Glomerular endothelial cell (primary cell): ENCODE measurements at places on chromosomes 3 and 15.

DNA sequence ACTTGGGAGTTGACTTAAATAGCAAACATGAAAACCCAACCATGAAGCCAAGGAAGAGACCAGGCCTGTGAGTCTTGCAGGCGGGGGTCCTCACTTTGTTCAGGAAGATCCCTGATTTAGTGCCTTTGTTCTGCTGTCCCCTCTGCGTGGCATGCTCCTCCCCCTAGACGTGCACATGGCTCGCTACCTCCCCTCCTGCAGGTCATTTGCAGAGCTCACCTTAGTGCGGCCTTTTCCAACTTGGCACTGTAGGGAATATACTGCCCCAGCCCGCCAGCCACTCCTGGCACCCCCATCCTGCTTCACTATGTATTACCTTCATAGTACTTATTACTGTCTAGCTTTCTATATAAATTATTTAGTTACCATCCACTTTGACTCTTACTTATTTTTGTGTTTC lies 18.3 kb downstream of the GXYLT2 start:
- DNase-seq, result no peak

- no peak for DNase-seq
These were observed 12.0 kb downstream of the NFKBIZ start for GRCh38 chr3:101861212-101861788.

GRCh38 chr15:84832448-84833040 lies 15.4 kb downstream of the ALPK3 start:
- DNase-seq, result no peak

- no peak for DNase-seq
These were observed 921.4 kb downstream of the MCTP2 start for GRCh38 chr15:95152741-95153140.

GRCh38 chr15:92614791-92615785 lies 40.5 kb downstream of the FAM174B start:
- no peak for DNase-seq

- no peak for DNase-seq
These were observed 1.8 kb downstream of the ONECUT1 start for GRCh38 chr15:52788099-52788986.

DNA sequence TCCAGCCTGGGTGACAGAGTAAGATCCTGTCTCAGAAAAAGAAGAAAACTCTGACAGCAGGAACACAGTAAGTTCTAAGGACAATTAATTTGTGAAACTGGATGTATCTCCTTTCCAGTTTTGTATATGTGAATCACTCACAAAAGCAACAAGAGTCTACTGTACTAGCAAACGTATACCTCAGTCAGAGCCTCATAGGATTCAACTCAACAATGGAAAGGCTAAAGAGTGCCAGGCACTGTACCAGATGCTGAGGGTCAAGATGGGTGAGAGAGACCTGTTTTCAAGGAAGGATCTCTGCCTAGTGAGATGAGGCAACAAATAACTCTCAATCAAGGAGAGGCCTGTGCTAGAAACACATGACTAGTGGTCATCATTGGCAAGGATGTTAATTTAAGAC lies 14.9 kb downstream of the TBL1XR1 start:
- no peak for DNase-seq

DNA sequence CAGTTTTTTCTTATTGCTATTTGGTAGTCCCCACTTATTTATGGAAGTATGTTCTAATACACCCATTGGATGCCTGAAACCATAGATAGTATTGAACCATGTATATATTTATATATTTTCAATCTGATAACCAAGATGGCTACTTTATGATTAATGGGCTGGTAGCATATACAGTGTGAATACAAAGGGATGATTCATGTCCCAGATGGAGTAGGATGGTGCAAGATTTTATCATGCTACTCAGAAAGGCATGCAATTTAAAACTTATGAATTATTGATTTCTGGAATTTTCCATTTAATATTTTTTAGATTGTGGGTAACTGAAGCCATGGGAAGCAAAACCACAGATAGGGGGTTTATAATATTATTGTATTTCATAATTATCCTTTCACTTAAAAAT lies 35.2 kb downstream of the AP4E1 start:
- no peak for DNase-seq

- DNase-seq, result no peak
These were observed 24.7 kb downstream of the GPR15 start for GRCh38 chr3:98556164-98557130.

DNA sequence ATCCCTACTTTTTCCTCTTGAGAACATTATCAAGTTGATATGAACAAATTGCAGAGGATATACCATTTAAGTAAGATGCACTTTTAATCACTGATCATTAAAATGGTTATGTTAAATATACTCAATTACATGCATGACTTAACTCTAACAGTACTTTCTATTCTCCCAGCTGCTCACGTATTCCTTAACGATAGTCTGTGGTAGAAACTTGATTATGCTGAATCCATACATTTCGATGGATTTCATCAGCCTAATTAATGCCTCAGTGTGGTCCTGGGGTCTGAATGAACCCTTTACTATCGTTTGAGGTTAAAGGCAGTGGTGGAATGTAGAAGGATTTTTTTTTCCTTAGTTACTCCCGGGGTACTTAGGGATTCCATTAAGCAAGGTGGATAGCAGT lies 18.6 kb downstream of the SOX2 start:
- DNase-seq, result no peak

DNA sequence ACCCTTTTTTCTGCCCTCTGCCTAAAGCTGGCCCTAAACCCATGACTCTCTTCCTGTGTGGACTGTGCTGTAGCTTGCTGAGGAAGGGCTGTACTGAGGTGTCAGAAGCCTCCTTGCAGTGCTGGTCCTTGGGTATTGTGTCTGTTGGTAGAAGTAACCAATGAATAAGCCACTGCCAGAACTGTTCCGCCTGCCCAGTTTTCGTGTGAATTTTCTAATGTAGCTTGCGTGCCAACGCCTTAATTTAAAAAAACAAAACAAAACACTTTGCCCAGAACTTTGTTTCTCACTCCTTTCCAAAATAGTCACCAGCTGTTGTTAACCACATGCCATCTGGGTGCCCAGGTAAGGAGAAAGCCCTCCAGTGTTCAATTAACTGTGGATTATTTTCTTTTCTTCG lies 101.9 kb downstream of the KLHL25 start:
- DNase-seq, result no peak

DNA sequence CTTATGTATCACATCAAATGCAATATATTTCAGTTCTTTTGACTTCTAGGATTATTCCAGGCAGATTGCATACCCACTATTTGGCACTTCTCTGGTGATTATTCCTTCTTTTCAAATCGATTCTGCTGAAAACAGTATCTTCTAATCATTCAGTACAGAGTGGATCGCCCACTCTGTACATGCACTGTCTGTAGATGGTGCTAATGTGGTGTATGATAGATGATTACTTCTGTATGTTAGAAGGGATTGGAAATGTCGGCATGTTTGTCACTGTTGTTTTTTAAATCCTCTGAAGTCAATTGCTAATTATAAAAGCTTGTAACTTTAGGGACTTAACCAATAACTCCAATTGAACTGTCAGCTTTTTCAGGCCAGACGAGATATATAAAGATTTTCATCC lies 642.5 kb downstream of the GRM7 start:
- no peak for DNase-seq

- no peak for DNase-seq
These were observed 1280.9 kb downstream of the NSUN3 start for GRCh38 chr3:95343767-95344166.

DNA sequence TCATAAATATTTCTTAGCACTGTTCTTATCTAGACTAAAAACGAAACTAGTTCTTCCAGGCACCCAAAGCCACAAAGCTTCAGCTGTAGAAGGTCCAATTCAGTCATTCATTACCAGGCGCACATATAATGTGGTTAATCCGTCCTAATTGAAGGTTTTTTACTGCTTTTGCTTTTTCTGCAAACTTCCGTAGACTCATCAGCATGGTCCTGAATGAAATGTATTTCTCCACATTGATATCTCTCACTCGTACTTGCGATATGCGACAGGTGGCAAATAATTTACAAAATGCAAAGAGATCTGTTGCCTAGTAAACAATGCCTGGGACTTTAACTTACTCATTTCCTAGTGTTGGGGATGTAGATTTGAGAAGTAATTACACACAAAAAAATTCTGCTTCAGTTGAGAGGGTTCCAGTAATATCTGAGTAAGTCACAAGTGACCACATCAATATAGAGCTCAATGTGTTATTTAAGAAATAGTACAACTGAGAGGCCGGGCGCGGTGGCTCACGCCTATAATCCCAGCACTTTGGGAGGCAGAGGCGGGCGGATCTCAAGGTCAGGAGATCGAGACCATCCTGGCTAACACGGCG lies 75.0 kb upstream of the MBNL1 start:
- no peak for DNase-seq

DNA sequence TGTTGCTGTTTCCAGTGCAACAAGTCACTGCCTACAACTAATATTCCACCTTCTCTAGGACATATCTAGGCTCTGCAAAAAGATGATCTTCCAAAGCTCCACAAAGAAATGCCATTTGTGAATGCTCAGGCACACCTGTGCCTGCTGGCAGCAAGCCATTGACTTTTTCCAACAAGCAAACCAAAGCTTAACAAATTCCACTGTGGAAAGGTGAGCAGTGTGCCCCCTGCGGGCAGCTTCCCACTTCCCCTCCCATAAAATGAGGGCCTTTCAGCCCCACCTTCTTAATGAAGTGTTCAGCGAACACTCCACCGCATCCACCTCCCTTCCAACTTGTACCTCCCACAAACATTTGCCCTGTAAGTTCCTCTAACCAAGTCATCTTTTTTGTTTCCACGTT lies 157.5 kb upstream of the SLC24A5 start:
- no peak for DNase-seq

- DNase-seq, result no peak
These were observed 105.6 kb downstream of the ANP32A start for GRCh38 chr15:68715111-68715510.

GRCh38 chr3:111859061-111859973 lies at the start of gene PHLDB2:
Gene PHLDB2 (plus strand): TSS chr3:111859265. CDS start chr3:111884078, 24,813 bp downstream.
- DNase-seq, result no peak

DNA sequence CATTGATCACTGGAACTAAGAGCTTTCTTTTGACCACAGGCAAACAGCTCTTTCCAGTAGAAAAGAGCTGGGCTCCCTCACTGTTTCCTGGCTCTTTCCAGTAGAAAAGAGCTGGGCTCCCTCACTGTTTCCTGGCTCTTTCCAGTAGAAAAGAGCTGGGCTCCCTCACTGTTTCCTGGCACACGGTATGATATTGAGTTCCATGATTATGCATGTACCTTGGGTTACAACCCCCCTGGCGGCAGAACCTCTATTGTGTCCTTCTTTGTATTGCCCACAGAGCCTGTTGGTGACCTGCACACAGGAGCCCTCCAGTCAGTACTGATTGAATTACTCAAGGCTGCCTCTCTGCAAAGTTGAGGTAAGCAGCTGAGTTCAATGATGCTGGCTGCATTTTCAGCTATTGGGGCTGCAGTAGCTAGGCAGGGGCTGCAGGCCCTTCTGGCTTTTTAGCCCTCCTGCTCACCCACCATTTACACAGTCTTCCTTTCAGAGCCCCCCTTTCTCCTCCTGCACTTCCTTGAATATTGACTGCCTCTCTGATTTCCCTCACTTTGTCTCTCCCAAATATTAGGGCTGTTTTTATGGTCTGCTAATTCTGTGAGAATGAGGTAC lies 10.2 kb downstream of the ACKR2 start:
- DNase-seq, result no peak

DNA sequence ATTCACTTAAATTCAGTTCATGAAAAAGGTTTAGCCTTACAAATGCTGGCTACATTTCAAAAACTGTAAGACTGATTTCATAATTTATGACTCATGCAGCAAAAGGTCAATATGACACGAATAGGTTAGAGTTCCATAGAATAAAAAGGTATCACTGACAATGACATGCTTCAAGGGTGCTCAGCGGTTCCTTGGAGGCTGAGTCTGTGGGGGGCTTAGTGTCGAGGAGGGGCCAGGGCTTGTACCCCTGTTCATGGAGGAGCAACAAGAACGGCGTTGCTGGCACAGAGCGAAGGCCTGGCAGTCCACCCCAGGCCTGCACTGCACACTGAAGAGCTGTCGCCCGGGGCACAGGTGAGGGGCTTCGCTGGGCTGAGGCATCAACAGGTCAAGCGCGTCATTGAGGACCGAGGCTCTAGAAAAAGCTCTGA lies 174.2 kb downstream of the NR1D2 start:
- no peak for DNase-seq

- DNase-seq, result no peak
These were observed 49.6 kb downstream of the CHD2 start for GRCh38 chr15:92949604-92950249.

DNA sequence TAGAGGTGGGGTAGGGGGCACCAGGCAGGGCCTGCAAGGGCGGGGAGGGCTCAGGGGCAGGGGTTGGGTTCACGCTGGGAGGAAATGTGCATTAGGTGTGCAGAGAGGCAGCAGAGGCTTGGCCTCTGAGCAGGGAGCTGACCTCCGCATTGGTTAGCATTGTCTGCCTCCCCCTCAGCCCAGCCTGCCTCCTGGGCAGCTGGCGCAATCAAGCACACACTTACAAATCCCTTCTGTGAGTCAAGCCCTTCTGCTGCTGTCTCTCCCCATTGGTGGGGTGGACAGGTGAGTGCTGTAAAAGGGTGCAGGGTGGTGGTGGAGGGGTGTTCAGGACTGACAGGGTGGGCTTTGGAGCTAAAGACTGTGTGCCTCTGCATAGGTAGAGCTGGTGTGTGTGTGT lies 9.3 kb downstream of the LOXL1 start:
- no peak for DNase-seq

- DNase-seq, result no peak
These were observed 21.6 kb downstream of the UACA start for GRCh38 chr15:70741677-70742293.

DNA sequence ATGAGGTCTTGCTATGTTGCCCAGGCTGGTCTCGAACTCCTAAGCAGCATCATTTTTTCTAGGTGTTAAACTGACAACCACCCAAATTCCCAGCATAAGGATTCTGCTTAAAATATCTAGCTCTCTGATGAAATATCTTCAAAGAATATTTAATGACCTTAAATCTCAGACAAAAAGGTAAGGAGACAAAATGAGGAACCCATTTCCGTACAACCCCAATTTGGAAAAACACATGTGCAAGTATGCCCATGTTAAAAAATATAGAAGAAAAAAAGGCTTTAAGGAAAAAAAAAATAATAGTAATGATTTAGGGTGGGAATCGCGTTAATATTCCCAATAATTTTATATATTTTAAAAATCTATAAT lies 1.4 kb upstream of the SACM1L start:
- DNase-seq, result no peak

DNA sequence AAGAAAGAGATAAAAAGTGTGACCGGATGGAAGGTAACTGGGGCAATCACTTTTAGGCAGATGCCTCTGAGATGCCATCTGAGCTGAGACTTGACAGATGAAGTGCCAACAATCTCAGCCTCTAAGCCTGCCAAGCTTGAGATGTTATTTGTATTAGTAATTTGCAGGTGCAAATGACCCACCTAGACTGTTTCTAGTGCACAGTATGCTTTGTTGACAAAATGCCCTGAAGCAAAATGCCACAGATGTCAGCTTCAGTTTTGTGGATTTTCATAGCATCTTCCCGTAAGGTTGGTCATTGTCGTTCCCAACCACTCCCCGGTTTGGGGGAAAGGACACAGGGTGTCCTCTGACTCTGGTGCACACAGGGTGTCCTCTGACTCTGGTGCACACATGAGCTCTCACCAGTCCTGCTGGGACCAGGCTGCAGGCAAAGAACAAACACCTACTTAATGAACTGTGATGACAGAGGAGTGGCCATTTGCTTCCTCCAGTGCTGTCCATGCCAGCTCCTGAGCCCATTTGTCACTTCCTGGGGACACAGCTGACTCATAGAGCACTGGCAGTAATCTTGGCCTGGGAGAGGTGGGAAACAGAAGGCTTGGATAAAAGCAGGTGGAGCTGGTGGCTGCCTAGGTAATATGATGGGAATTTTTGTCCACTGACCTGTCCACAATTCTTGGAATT lies 16.7 kb upstream of the PPP1R2 start:
- DNase-seq, result no peak
